ENCODE measurements at places on chromosomes 16 and 17.

DNA sequence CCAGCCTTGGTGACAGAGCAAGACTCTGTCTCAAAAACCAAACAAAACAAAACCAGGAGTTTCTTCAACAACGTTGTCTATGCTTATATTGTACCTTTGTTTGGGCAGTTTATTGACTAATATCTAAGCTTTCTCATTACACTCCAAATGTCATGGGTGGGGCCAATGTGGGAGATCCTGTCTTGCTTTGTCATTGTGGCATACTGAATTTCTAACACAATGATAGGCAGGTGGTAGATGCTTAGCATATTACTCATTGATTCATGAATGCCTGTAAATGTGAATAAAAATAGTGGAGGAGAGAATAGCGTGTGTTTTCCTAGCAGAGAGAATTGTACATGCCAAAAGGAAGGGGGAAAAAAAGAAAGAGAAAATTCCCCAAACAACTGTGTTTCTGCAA lies 802.5 kb upstream of the EEF2KMT start:
- no peak for DNase-seq

GRCh38 chr17:40551091-40551878 lies 14.0 kb downstream of the CCR7 start:
- DNase-seq, result peak; percentile 36

- DNase-seq, result no peak
Observed at GRCh38 chr16:88821168-88821850, 9.6 kb upstream of the APRT start.

DNA sequence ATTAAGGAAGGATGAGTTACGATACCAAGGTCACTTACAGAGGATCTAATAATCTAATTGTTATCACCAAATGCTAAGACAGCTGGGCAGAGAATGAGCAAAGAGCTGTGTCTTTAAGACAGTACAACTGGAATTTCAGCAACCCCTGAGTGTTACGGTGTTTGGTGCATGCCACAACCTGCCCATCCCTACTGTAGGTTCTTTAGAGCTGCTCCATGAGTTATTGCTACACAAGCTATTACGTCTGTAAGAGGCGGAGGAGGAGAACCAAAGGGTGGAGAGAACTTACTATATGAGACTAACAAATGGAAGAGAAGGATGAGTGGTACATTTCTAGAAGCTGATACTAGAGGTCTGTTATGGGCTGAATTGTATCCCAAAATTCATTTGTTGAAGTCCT lies 14.2 kb upstream of the C17orf78 start:
- no peak for DNase-seq

DNA sequence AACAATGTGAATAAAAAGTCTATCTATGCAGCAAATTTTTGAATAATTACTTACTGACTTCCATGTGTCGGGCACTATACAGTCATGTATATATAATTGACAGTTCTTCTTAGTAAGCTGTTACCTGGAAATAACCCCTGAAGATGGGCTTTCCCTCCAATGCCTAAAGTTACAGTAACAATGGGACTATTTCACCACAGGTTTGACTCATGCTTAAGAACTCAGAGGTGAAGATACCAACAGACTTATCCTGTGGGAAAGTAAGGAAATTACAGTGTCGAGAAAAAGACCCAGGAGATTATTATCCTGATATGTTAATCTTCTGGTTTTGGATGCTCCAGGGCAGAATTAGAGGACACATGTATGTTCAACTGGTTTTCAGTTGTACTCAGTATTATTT lies 601.5 kb upstream of the SOX9 start:
- DNase-seq, result no peak

- peak; percentile 76 for DNase-seq
Observed at GRCh38 chr17:43366891-43367736, 31.7 kb upstream of the ARL4D start.

GRCh38 chr17:72517413-72518158 lies 396.8 kb downstream of the SOX9 start:
- DNase-seq, result no peak

GRCh38 chr16:14585287-14585686 lies 44.8 kb downstream of the PARN start:
- DNase-seq, result no peak

DNA sequence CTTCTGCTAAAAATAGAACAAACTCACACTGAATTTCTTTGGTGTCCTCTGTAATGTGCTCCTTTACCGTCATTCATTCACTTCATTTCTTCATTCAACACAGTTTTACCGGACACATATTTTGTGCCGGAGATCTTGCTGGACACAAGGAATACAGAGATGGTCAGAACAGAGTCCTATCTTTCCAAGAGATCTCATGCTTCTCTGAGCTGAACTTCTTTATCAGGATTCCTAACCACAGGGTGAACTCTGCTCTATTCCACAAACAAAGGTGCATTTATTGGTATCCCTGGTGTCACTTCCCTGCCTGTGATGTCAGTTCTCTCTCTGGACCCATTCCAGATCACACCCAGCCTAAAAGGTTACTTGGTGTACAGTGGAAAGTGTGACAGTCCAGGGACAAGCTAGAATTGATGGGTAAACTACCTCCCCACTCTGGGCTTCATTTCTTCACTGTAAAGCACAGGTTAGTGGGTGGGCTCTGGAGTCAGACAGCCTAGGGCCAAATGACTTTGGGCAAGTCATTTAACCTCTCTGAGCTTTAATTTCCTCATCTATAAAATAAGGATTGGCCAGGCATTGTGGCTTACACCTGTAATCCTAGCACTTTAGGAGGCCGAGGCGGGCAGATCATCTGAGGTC lies 4.2 kb downstream of the IFI35 start:
- no peak for DNase-seq

- DNase-seq, result peak; percentile 55
Observed at GRCh38 chr16:87959391-87959990, 8.3 kb downstream of the BANP start.

DNA sequence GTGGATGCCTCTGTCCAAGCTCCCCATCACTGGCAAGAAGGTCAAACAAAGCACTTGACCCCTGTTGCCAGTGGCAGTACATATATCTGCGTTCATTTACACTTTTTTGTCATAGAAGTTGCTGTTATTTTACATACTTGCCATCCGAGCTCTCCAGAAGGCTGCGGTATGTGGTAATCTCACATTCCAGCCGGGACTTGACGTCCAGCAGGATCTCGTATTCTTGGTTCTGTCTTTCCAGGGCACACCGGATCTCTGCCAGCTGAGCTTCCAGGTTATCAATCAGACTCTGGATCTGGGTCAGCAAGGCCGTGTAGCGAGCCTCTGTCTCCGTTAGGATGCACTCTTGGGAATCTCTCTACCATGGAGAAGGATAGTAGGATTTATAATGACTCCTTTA lies 6.6 kb downstream of the KRT39 start:
- peak; percentile 60 for DNase-seq

DNA sequence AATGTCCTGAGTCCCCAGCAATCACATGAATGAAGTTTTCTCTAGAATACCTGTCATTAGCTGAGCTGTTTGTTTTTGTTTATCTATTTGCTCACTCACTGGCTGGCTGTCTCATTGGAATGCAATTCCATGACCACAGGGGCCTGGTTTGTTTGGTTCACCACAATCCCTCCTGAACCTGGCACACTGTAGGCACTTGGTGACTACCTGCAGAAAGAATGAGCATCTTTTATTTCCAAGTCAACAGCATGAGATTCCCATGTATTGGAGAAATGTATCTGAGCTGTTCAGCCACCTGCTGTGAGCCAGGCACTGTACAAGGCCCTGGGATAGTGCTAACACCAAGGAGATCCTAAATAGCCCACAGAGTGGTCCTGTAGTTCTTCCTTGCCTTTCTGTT lies 345.1 kb downstream of the XYLT1 start:
- DNase-seq, result no peak
